Stimulated activated CD8-positive, alpha-beta memory T cell treated with anti-CD3 and anti-CD28 coated beads, Interleukin-4, amount 100 ng/mL, for 24 hours (primary cell): ENCODE measurements at places on chromosomes 6 and 20.

DNA sequence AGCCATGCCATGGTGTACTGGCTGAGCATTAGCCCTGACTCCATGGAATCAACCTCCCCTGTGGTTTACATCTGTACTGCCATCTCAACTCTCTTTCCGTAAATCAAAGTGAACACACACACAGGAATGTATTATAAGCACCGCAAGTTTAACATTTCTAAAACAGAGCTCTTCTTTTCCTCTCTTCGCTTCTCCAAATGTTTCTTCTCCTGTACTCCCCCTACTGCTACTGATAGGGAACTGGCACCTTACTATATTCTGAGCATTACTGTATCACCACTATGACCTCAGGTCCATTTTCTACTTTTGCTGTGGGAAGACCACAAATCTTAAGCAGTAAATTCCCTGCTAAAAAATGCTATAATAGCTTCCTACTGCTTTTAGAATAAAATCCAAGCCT is 101.2 kb downstream of the NUS1 start:
- no peak for DNase-seq

DNA sequence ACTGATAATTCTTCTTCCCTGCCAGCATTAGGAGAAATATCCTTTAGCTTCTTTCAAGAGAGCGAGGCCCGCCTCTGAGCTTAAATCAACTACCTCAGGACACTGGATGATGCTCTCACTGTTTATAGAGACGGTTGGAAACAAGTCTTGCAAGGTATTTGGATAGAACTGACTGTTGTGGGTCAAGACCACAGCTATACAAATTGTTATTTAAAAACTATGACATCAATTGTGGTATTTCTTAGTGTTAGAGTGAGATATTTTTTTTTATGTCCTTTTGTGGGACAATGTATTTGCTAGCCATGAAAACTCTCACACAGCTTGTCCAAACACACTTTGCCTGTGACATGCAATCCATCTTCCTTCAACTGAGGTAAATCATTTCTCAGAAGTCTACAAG is 136.3 kb upstream of the PHACTR1 start:
- no peak for DNase-seq

DNA sequence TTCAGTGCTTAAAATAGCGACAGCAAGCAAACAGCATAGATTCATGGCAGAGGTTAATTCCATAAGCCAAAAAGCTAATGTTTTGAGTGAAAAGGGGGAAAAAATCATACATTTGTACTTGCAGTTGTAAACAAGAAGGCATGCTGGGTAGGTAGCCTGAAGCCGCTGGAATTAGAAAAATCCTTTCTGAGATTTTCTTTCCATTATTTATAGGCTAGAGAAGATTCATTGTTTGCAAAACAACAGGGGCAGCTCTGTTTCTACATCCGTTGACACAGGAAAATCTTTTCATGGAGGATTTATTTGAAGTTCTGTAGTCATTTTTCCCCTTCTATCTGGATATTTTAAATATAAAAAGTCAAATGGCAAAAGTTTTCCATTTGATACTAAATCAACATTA is 843.9 kb downstream of the QKI start:
- no peak for DNase-seq

DNA sequence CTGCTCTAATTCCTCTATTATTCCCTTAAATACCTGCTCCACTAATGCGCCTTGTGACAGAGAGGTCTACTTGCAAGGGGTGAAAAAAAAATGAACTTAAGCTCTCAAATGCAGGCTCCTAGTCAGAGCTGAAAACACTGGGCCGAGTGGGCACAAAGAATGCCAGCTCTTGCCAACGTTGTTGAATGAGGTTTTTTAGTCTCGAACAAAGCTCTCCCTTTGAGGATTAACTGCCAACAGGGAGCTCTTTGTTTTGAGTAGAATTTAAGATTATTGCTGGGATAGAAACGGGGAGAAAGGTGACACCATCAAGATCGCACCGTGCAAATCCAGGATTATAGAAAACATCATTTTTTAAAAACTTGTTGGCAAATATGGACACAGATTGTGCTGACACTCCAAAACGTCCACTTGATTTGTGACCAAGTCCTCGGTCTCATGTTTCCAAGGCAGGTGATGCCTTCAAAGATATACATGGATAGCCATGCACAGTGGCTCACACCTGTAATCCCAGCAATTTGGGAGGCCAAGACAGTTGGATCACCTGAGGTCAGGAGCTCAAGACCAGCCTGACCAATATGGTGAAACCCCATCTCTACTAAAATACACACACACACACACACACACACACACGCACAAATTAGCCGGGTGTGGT is 163.2 kb downstream of the BMP7 start:
- DNase-seq: no peak

DNA sequence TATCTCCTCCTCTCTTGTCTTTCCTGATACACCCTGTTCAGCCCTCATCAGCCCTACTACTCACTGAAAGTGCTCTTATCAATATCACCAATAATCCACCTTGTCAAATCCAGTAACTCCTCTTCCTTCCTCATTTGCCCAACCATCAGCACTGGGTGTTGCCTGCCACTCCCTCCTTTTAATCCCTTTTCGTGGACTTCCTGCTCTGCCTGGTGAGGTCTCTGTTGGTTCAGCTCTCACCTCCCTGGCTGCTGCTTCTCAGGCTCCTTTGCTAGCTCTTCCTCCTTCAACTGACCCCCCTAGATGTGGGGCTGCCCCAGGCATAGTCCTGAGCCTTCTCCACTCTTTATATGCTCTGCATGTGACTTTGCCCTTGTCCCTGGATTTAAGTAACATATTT is 92.5 kb downstream of the PREP start:
- no peak for DNase-seq

- no peak for DNase-seq
Measured at GRCh38 chr20:44526129-44526528, 4.3 kb upstream of the SERINC3 start.

DNA sequence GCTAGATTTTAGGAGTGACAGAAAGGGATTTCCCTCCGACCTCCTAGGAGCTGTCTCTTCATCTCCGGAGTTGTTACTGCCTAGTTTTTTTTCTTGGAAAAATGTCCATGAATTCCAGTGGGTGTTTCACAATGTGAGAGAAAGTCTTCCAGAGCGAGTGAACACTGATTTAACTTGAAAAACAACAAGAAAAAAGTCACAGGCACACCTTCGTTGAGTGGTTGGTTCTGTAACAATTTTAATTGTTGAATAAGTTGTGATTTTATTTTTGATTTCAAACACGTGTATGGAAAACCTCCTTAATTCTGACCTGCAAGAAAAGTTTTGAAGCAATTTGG is 2.9 kb downstream of the TFAP2C start:
- DNase-seq: no peak

DNA sequence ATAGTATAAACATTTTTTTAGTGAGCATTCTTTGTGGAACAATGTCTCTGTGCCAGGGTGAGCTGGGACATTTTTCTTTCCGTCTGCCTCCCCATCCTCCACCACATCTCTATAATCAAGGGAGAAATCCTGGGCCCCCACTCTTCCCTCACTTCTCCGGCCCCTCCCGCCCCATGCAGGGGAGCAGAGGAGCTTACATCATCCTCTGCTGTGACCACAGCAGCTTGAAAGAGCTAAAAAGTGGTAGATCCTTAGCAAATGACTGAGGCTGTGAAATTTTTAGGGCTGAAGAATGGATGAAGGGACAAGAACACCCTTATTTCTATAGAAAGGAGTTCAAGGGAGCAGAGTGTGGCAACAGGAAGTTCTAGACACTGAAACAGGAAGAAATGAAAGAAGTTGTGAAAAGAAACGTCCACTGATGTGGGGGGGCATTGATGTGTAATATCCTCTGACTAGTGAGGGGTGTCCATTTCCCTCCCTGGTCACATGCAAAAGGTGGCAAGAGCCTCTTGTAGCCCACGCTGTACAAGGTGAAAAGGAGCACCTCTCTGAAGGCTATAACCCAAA is 380.3 kb upstream of the JARID2 start:
- no peak for DNase-seq

GRCh38 chr6:125346201-125346925 is 44.6 kb upstream of the HDDC2 start:
- no peak for DNase-seq

- DNase-seq: no peak
Measured at GRCh38 chr6:152313542-152314482, 323.4 kb downstream of the SYNE1 start.

DNA sequence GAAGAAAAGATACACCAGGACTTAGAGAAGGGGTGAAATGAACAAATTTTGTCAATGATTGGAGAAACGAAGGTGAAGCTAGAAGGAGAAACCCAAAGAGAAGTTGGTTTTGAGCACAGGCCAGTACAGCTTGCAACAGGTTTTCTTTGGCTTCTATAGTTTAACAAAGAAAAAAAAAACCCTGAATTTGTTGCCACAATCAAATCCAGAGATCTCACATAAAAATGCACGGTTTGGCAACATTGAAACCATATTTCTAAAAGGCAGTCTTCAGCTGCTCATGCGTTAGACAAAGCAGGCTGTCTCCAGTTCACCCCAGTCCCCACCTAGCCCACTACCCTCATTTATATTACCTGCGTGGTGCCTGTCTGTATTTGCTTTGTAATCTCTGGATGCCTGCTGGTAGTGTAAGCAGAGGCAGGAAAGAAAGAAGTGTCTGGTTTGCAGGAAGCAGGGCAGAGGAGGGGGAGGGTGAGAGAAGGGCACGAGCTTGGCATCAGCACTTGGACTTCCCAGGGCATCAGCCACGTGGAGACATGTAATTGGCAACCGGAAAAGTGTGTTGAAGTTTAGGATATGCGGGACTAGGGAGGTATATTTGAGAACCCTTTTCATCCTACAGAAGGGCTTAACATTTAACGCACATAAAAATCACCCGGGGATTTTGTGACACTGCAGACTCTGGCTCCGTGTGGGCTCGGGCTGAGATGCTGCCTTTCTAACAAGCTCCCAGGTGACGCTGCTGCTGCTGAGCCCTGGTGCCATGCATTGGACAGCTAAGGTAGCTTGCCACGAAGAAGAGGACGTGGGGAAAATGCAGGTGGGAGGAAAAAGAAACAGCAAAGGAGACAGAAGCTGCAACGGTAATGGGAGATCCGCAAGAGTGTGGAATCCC is 14.4 kb downstream of the PFDN4 start:
- no peak for DNase-seq

DNA sequence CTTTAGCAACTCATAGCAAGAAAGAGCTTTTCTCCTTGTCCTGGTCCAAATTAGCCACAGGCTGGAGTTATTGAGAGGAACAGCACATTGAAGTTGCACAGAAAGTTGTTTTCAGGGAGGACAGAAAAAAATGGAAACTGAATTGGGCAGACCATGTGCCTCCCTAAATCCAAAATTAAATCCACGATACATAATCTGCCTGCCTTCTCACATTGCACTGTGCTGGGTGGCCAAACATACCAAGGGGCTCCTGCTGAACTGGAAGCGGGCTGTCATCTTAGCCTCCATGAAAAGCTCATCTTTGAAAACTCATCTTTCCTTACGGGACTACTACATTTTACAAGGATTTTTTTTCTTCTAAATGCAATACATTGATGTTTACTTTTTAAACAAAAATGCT is 59.9 kb downstream of the TNFAIP3 start:
- no peak for DNase-seq

DNA sequence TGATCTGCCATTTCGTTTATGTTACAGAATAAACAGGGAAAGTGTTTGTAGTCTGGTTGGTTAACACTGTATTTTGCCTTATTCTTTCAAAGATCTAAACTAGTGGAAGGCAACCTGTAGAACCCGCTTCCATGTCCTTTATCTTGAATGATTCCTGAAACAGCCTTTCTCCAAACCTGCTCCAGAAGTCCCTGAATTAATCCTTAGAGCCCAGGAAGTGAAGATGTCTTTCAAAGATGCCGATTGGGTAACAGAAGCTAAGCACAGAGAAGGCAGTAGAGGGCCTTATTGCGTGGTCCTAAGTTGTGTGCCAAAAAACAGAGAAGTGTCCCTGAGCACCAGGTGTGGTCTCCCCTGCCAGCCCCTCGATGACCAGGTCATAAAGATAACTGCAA is 19.2 kb upstream of the ZSCAN16 start:
- DNase-seq: no peak

GRCh38 chr6:54248994-54249393 is 59.2 kb upstream of the TINAG start:
- no peak for DNase-seq

DNA sequence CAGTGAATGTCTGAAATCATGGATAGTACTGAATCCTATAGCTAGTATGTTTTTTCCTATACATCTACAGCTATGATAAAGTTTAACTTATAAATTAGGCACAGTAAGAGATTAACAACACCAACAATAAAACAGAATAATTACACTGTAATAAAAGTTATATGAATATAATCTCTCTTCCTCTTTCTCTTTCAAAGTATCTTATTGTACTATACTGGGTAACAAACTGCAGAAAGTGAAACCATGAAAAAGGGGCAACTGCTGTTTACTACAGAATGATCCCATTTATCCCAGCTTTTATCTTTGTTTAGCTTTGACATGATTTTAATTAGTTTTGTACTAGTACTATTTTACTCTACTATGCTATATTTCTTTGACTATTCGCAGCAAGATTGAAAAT is 25.8 kb downstream of the ESF1 start:
- DNase-seq: no peak

- DNase-seq: no peak
Measured at GRCh38 chr6:139242457-139243240, 49.1 kb downstream of the TXLNB start.

- DNase-seq: no peak
Measured at GRCh38 chr6:146146836-146147235, 118.0 kb downstream of the GRM1 start.

GRCh38 chr6:473768-474452 is 82.4 kb downstream of the IRF4 start:
- no peak for DNase-seq

GRCh38 chr6:136962661-136963060 is 40.6 kb downstream of the SLC35D3 start:
- DNase-seq: no peak

DNA sequence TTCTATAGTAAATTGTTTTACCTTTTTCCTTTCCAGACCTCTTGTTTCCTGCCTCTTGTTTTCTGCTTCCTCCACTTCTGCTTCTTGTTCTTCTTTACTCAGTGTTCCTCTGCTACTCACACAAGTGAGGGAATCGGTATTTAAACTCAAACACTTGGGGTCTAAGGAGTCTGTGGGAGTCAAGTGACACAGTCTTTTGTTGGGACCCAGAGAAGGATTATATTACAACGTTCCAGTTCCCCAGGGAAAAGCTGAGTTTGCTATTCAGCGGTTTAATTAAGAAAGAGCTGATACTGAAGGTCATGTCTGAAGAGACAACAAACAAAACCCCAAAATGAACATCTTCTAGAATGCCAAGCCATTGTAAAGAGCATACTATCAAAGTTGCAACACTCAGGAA is 107.8 kb upstream of the CITED2 start:
- DNase-seq: no peak

DNA sequence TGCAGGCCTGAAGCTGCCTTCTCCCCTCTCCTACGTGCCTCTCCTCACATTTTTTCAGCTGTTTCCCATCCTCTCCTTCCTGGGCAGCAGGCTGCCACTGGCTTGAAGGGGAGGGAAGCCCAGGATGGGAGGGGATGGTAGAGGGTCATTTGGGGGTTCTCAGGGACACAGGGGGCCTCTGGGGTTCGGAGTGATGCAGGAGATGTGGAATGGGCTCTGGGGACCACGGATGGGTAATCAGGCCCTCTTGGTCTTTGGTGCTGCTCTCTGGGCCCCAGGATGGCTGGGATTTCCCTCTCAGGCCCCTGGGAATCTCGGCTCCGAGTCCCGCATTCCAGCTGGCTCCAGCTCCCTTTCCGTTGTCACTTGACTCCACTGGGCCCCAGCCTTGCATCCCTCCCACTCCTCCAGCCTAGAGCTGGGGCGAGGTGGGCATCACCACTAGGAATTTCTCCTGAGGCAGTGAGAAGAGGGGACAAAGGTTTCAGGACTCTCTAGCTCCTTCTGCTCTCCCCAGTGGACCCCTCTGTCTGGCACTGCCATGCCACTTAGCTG is 2.0 kb upstream of the DDR1 start:
- no peak for DNase-seq

- DNase-seq: no peak
Measured at GRCh38 chr20:62350098-62350628, 16.9 kb downstream of the LAMA5 start.
